ENCODE measurements at places on chromosomes 6 and 20. TPM values are rescaled to one million over a fixed set of nuclear protein-coding genes. Genes with fewer than 3 reads are reported as not detected.

SLC18B1 gene
- 3.7 TPM for total RNA-seq

TRIM15 gene
- not detected for total RNA-seq

ELOVL2 gene
- total RNA-seq, result 0.09 TPM

HMGN3 gene
- 54.2 TPM for total RNA-seq

ADGRF5 gene
- 3.0 TPM for total RNA-seq

MYB gene
- total RNA-seq, result not detected

SNX14 gene
- total RNA-seq, result 52.5 TPM

KIAA1755 gene
- 1.4 TPM for total RNA-seq

EEF1A2 gene
- total RNA-seq, result 0.09 TPM

ARMH2 gene
- not detected for total RNA-seq

OXT gene
- total RNA-seq, result not detected

STMND1 gene
- total RNA-seq, result not detected

ZBTB12 gene
- total RNA-seq, result 2.6 TPM

ADGRB3 gene
- 2.3 TPM for total RNA-seq

CLDN20 gene
- not detected for total RNA-seq

BMP6 gene
- 2.3 TPM for total RNA-seq

OR2B6 gene
- total RNA-seq, result not detected

TMEM74B gene
- total RNA-seq, result not detected

ZNF343 gene
- total RNA-seq, result 15.9 TPM

SMLR1 gene
- not detected for total RNA-seq

GJA1 gene
- 110 TPM for total RNA-seq

LRRC73 gene
- 1.5 TPM for total RNA-seq

SLC35D3 gene
- total RNA-seq, result not detected

BEND6 gene
- 11.7 TPM for total RNA-seq

MYMX gene
- 0.60 TPM for total RNA-seq

TBXT gene
- not detected for total RNA-seq
